Stimulated activated CD8-positive, alpha-beta memory T cell treated with anti-CD3 and anti-CD28 coated beads, Interleukin-15, amount 100 ng/mL, for 24 hours (primary cell): ENCODE measurements at places on chromosomes 13 and 19.

- DNase-seq = no peak
Observed at GRCh38 chr19:44661904-44662303, 9.4 kb upstream of the CEACAM19 start.

DNA sequence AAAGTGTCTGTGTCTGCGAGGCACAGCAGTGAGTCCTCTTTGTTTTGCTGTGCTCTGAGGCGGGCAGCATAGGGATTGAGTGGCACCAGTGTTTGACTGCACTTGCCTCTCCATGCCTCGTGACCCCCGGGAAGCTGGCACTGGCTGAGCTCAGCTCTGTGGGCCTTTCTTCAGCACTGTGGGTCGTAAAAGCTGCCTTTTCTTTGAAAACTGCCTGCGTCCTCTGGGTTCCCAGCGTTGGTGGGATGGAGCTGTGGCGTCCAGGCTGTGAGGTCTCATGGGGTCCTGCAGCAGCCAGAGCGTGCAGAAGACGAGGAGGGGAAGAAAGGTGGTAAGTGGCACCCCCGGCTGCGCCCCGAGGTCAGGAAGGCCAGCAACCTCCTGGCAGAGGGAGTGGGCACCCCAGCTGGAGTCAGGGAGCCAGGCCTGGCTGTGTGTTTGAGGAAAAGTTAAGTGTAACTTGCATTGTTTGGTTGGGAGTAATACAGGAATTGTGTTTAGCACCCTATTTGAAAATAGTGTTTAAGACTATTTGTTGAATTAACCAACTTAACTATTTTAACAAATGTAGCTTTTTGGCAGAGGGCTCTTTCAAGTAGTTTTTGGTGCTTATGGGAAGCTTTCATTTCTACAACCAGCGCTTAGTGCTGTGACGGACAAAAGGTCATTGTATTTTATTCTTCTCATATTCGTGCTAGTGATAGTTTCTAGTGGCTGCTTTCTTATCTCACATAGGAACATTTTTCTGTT lies 79.3 kb upstream of the TEX29 start:
- DNase-seq = no peak

DNA sequence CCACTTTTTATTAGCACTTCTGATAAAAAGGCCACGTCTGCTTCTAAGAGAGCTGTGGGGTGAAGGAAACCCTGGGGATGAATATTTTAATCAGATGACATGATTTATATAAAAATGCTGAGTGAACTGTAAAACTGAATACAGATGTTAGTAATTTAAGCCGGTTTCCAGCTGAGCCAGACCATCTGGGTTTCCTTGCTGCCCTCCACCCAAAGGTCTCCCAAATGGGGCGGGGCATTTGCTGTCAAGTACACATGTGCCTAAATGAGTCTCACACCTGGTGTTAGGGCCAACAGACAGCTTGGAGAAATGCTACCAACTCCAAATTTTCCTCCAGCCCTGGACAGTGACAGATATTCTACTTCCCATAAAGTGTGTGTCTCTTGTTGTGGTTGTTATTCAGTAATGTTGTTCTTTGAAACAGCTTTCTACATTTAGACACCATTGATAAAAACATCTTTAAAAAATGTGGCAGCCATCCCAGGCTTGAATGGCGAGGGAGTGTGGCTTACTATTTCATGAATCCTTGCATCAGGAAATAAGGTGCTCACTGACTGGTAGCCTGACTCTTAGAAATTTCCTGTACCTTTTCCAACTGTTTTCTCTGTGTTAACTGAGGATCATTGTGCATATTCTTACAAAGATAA lies 350.4 kb downstream of the MTUS2 start:
- DNase-seq = no peak

GRCh38 chr13:79196366-79196765 lies 209.7 kb downstream of the RBM26 start:
- no peak for DNase-seq

- DNase-seq = no peak
Observed at GRCh38 chr13:40776681-40777165, 5.7 kb upstream of the MRPS31 start.

DNA sequence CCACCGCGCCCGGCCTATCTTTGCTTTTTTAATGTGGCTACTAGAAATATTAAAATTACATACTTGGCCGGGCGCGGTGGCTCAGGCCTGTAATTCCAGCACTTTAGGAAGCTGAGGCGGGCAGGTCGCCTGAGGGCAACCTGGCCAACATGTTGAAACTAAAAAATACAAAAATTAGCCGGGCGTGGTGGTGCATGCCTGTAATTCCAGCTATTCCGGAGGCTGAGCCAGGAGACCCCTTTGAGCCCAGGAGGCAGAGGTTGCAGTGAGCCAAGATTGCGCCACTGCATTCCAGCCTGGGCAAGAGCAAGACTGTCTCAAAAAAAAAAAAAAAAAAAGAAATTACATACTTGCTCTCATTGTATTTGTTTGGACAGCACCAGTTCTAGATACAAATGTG lies 34.8 kb upstream of the DPRX start:
- no peak for DNase-seq
